Stimulated activated CD4-positive, alpha-beta T cell treated with anti-CD3 and anti-CD28 coated beads, TNF-alpha, amount 100 ng/mL, for 24 hours (primary cell): ENCODE measurements at places on chromosomes 3 and 15.

DNA sequence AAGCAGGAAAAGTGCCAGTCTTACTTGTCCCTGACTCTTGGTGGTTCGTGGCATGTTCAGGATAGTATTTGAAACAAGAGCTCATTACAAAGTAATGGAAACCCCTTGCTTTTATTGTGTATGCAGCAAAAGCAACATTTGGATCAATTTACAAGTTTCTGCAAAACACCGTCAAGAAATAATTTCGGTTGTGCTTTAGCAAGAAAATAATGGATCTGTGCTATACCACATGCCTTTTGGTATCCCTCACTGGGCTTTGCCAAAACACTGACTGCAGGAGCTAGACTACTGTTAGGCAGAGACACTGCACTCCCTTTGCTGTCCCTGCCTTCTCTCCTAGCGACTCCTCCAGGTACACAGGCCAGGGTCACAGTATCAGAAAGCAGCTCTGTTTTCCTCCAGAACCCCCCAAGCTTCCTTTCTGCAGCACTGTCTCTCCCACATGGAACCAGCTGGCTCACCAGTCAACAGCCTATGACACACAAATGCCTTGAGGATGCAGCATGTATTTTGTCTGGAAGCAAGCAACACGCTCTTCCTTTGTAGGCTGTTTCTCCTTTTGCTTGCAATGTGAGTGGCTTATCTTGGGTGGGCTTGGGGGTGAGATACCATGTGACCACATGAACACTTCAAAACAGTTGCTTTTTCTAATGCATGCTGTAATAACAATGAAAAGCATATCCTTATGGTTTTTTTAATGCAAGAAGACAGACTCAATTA, 111.4 kb downstream of the PGPEP1L start:
- no peak for DNase-seq

- DNase-seq = no peak
Observed at GRCh38 chr3:109553591-109554371, 216.4 kb upstream of the DPPA4 start.

DNA sequence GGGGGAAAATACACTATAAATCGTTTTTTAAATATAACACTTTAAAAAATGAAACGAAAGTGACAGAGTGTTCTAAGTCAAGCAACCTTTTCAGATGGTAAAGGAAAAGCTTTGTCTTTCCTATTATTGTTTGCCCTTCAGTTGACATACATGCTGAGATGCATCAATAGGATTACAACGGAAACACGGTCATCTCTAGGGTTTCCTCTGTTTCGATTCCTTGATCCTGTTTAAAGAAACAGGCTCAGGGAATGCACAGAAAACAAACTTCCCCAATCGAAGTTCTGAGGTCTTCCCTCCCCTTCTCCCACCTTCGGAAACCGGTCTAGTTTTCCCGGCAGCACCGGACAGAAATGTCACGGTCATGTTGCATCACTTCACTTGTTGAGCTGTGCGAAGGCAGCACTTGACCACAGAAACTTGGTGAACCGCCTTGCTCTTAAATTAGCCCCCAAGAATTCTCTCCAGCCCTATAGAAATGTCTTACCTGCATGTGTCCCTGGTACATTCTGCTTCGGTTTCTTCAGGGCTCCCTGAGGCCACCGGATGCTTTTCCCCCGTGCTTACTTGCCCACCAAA, 556 bp downstream of the PEX5L start:
- no peak for DNase-seq

- DNase-seq = no peak
Observed at GRCh38 chr3:33886015-33886414, 87.6 kb downstream of the PDCD6IP start.

GRCh38 chr3:3586336-3586735, 212.9 kb upstream of the LRRN1 start:
- DNase-seq = no peak

DNA sequence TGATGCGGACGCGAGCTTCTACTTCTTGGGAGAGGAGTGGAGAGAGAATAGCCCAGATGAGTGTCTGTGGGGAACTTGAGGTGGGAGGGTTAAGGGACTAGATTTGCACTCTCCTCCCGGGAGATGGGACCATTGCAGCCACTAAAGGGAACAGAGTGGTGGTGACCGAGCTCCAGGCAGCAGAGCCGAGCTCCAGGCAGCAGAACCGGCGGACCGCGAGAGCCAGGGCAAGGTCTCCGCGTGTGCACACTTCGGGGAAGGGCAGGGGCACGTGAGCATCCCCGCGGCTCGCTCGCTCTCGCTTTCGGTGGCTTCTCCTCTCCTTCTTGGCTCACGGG, 1.1 kb downstream of the IGDCC3 start:
- DNase-seq = no peak

DNA sequence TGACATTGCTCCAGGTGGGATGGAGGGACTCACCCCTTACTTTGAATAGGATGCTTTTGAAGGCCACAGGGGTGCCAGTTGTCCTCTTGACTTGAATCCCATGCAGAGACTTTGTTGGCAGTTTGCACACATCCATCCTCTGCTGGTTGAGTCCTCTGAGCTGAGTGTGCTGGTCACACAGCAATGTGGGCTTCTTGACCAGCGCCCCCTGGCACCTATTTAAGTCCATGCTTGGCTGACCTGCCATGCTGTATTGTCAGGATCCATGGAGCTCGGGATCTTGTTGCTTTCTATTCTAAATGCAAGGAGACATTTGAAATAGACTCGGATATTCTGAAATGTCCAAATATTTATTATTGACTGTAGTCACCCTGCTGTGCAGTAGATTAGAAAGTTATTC, 19.8 kb downstream of the RAB7A start:
- no peak for DNase-seq

DNA sequence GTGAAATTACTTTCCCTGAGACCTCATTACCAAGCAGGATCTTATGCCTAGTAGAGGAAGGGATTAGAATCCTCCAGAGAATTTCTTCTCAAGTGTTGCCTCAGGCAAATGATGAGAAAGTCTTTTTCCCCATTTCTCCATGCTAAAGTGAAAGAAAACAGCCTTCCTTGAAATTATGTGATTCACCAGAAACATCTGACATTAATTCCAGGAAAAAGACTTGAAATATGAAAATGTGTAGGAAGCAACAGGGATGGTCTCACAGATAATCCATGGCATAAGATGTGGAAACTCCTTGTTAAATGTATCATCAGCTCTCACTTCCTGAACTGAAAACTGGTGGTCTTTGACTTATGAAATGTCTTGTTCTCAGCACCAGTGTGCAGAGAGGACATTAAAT, 17.9 kb upstream of the ABI3BP start:
- DNase-seq = no peak

GRCh38 chr15:25089577-25089976, 134.8 kb downstream of the SNRPN start:
- no peak for DNase-seq

DNA sequence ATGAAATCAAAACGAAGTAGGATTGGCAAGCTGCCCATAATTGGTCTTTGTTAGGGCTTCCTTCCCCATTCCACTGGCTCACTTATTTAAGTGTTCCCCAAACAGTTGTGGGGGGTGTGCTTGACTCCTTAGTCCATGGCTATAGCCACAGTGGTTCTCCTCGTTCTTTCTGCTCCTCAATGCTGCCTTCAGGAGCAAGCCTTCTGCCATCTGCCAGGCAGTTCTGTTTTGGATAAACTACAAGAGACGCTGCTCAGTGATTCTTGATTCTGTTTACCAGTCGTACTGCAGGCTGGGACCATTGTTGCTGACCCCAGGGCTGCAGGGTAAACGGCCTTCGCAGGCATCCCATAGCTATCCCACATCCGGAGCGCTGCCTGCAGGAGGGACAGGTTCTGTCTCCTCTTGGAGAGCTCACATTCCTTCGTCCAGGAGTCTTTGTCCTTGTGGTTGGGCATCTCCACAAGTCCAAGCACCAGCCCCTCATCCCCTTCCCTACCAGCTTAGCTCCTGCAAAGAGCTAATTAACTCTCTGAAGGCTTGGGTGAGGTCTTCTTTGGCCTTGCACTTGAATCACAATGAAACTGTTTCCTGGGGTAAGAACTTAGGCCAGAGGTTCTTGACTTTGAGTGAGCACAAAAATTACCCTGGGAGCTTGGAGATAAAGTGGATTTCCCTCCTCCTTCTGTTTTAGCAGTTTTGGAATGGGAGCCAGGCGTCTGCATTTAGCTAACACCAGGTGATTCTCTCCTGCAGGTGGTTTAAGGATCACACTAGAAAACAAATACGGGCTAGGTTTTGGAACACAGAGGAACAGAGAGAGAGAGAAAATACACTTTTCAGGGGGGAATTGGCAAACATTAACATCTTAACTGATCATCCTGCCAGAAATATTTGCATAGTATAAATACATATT, 114.9 kb downstream of the SV2B start:
- no peak for DNase-seq

DNA sequence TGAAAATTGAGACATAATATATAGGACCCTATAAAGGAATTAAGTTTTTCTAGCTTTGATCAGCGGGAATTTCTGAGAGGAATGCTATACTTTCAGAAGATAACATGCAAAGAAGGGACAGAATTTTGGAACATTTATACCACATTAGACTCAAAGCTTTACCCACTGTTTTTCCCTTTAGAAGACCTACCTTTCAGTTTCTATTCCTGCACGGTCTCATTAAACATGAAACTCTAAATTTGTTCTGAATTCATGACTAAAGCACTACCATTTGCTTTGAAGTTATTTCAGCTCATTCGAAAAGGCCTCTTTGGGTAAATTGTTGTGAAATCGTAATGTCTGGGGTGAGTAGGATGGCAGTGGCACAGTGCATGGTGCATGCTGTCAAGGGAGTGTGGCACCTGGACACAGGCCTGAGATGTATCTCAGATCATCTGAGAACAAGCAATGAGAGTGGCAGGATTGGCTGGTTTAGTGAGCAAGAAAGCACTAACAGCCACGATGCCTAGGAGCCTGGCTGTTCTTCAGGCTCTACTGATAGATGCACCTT, 42.5 kb downstream of the CHCHD4 start:
- no peak for DNase-seq

- DNase-seq = no peak
Observed at GRCh38 chr3:184642631-184643285, 69.1 kb downstream of the MAGEF1 start.

- no peak for DNase-seq
Observed at GRCh38 chr3:71217640-71218222, 365.8 kb downstream of the FOXP1 start.

GRCh38 chr3:72421126-72421525, 427.1 kb downstream of the SHQ1 start:
- no peak for DNase-seq

- no peak for DNase-seq
Observed at GRCh38 chr15:89514186-89514585, 17.8 kb upstream of the RHCG start.

DNA sequence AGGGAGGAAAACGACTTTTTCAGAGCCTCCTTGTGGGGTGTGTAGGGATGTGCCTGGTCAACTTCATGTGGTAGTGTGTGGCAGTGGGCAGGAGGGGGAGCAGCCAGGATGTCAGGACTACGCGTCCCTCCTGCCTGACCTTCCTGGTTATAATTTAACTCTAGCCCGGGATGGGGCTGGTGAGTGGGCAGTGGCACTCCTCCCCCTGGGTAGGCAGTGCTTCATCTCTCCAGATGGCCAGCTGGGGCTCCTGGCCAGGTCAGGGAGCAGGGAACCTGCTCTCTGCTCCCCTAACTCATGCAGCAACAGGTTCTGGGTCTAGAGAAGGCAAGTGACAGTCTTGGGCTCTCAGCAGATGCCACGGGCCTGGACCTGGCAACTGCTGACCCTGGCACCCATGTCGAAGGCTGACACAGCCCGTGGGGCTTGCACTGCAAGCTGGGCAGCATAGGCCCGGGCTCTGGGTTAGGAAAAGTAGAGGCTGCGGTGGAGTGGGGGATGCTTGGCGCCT, 2.6 kb downstream of the ITIH4 start:
- DNase-seq = no peak

- no peak for DNase-seq
Observed at GRCh38 chr15:50312636-50313035, 42.4 kb downstream of the GABPB1 start.

DNA sequence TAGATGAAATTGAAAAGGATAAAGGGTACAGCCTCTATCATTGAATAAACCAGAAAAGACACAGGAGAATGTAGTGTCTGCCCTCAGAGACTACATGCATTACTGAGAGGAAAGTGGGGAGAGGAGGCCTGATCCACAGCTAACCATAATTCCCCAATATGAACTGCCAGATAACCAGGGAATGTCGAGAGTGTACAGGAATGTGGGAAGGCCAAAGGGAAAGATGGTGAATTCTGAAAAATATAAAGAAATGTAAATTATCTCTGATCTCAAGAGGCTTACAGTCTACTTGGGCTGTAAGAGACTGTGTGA, 22.3 kb downstream of the MYO1E start:
- DNase-seq = no peak

DNA sequence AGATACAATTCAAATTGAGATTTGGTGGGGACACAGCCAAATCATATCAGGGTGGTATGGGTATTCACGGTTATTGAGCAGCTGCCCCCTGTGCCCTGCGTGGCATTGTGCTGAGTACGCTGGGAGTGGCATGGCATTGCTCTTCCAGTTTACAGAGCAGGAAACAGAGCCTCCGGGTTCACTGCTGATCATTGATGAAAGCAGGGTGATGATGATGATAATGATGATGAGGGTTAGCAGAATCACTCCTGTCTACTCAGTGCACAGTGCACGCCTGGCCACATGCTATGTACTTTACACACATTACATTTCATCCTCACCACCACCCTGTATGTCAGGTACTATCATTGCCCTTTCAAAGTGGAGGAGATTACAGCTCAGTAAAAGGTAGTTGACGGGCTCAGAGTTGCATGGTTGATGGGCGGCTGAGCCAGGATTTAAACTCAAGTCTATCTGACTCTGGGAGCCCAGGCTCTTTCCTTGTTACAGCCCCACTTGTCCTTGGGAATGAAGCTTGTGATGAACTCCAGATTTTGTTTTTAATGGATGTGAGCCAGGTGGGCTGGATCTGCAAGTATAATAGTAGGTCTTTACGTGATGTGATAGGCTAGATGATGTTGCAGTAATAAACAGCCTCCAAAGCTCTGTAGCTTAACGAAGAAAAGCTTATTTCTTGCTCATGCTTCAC, 87.6 kb upstream of the MYZAP start:
- DNase-seq = no peak

DNA sequence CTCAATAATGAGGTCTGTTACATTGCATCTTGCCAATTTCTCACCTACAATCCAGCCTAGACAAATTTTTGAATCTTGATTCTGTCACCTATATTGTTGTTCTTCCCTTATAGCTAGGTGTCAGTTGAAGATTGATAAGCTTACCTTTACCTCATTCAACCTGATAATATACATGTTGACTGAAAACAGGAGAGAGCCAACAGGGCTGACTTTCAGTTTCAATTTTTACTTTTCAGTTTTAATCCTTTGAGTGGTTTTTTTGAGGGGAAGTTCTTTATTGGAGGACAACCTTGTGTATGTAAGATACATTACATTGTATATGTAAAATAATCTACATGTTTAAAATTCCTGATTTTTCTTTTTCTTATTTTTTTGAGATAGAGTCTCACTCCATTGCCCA, 5.8 kb downstream of the ATP13A5 start:
- DNase-seq = no peak
